Activated naive CD8-positive, alpha-beta T cell treated with anti-CD3 and anti-CD28 coated beads for 36 hours (primary cell): ENCODE measurements at places on chromosomes 4 and X. TPM values are rescaled to one million over a fixed set of nuclear protein-coding genes. Genes with fewer than 3 reads are reported as not detected.

DNA sequence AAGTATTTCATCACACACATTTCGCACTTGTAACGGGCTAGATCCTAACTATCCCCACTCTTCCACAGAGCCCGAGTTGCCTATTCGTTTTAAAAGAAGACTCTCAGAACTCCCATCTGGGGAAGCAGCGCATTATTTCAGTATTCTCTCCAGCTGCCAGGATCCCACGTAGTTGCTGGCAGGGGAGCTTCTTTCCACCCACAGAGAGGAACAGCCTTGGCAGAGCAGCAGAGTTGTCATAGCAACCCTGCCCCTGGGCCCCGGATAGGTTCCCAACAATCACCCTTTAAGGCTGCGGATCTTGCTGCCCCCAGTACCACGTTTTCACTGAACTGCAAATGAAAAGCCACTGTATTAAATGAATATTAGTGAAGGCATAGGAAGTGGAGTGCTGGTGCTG, 106.7 kb downstream of the GPM6A start:
- no peak for DNase-seq

DNA sequence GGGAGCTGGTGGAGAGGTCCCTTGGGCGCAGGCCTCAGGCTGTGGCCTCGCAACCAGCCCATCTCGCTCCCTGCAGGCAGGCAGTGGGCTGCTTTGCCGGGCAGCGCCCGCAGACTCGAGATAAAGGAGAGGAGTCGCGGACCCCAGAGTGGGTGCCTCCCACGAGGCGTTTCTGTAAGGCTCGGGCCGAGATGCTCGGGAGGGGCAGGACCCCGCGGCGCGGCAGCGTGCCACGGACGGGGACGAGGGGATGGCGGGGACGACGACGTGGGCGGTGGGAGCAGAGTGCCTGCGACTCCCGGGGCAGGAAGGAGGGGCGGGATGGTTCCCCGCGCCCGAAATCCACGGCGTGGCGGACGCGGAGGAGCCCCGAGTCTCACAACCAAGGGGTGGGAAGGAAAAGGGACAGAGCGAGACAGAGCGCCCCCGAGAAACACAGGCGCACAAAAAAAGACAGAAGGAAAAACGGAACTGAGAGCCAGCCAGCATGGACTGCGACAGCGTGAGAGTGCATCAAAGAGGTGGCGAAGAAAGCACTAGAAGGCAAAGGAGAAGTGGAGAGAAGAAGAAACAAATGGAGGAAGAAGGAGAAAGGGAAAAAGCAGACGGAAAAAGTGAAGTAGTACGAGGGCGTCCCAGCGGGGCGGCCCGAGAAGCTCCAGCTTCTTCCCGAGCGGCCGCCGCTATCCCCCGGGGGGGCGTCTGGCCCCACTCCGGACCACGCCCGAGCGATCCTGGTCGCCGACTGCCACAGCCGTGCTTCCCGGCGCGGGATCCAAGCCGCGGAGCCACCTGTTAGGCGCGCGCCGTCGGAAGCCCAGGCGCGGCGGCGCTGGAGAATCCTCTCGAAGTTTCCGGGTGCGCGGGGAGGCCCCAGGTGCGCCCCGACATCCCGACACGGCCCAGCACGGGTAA, 1.5 kb downstream of the BEND4 start:
- DNase-seq: no peak

Gene SETD7
- 14.1 TPM for total RNA-seq

Gene CT45A10
- total RNA-seq: not detected

Gene N4BP2
- total RNA-seq: 21.9 TPM
